ENCODE measurements at places on chromosomes 4 and X.

DNA sequence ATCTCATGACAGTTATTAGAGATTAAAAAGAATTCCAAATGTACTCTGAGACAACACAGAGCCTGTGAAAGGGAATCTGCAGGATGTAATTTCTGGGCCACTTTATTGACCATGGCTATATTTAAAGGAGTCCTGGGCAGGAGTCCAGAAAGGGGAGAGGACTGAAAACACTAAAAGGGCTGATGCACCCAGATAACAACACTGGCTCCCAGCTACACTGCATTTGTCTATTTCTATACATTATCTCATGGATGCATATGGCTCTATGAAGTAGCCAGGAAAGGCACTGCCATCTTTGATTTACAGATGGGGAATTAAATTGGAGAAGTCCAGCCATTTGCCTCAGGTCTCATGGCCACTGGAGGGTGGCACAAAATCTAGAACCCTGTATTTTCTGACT, 56.0 kb downstream of the MED28 start:
- no peak for DNase-seq

DNA sequence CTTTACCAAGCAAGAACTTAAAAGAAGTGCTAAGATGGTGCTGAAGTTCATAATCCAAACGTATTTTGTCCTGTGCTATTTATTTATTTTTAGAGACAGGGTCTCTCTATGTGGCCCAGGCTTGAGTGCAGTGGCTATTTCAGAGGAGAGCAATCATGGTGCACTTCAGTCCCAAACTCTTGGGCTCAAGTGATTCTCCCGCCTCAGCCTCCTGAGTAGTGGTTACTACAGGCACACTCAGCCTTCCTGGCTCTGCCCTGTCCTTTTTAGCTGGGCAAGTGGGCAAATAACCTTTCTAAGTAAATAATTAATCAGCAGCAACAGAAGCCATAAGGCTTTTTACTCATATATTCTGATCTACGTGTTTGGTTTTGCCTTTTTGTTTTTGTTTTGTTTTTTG, 2.6 kb downstream of the NSD2 start:
- DNase-seq: no peak

- no peak for DNase-seq
Measured at GRCh38 chr4:675036-675882, 917 bp downstream of the MYL5 start.

DNA sequence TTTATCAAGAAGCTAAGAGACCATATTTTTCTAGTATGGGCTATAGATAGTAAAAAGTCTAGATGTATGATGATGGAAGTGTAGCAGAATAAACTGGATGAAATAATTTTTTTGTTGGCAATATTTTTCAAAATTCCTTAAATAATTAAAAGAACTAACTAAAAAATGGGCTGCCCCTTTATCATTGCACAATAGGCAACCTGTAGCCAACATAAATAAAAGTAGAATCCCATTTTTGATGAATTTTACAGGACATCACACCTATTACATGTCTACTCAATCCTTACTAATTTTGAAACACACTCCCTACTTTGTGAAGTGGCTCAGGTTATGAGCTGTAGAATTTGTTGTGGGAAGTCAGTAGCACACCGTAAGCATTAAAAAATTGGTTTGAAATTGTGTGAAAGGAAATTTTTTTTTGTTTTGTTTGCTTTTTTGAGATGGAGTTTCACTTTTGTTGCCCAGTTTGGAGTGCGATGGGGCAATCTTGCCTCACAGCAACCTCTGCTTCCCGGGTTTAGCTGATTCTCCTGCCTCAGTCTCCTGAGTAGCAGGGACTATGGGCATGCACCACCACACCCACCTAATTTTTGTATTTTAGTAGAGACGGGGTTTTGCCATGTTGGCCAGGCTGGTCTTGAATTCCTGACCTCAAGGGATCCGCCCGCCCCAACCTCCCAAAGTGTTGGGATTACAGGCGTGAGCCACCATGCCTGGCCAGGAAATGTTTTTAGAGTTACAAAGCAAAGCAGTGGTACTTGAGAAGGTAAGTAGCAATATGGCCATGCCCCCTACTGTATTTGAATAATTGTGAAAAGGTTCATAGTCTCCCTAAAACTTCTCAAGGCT, 8.9 kb upstream of the RUFY3 start:
- no peak for DNase-seq

DNA sequence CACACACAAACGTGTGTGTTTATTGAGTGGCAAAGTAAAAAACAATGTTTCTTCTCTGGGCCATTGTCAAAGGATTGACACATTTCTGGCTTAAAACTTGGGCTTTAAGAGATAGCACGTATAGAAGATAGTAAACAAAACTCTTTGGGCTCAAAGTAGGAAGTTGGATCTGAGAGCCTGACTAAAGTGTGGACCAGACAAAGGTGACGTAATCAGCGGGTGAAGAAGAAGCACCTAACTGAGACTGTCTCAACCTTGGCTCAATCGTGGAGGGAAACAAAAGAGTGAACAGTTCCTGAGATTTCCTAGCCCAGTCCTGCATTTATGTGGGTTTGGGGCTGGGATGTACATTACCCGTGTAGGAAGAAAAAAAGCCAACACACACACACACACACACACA, 13.7 kb downstream of the PFKFB1 start:
- DNase-seq: no peak

DNA sequence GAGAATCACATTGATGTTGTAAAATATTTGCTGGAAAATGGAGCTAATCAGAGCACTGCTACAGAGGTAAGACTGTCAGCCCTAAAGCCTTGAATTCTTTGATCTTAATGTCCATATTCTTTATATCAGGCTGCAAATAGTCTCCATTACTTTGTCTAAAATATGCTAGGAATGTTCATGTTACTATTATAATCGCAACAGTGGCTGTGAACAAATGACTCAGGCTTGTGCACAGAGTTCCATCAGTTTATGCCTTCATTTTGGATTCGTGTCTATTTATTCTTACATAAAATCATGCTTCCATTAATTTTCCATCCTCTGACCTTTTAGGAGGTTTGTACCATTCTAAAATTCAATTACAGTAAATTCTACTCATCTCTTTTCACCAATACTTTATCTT, 182.7 kb downstream of the ANK2 start:
- no peak for DNase-seq

- DNase-seq: no peak
Measured at GRCh38 chr4:163467082-163467770, 6.3 kb downstream of the TKTL2 start.

DNA sequence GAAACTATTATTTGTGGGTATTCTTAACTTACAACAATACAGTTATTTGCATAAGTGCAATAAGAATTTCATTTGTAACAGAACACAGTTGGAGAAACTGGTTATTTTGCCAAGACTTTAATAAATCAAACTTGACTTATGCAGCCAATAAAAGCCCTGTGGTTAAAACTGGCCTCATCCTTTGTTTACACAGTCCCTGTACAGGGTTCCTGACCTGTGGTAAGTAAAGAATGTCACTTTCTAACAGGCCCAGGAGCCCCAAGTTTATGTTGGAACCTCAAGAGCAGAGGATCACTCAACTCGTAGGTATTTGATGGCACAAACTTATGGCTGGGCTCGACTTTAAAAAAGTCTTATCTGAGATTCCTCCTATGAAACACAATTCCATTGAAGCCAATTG, 88.6 kb upstream of the PTCHD1 start:
- no peak for DNase-seq

DNA sequence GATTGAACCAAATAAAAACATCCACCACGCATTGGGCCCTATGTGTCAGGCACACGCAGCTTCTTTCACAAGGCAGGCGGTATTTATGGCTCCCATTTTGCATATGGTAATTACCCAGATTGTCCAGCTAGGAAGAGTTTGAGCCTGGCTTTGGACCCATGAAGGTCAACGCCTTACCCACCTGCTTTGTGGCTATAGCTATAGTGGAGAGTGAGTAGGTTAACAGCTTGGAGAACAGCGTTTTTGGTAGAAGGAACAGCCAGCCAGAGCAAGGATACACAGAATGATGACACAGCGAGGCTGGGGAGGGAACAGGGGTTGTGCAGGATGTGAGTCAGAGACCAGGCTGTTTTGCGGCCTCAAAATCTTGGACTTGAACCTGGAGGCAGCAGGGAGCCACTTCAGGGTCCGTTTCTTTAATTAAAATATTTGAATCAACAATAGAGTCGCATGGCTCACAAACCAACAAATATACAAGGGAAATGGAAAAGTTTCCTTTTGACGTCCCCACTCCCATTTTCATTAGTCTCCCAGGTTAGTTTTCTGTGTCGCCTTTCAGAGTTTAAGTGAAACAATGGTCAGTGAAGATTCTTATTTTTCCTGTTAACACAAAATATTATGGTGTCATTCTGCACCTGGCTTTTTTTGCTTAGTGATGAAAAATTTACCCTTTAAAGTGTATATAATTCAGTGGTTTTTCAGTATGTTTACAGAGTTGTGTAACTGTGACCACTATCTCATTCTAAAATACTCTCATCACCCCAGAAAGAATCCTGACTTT, 118.2 kb upstream of the STX18 start:
- peak; percentile 1 for DNase-seq

DNA sequence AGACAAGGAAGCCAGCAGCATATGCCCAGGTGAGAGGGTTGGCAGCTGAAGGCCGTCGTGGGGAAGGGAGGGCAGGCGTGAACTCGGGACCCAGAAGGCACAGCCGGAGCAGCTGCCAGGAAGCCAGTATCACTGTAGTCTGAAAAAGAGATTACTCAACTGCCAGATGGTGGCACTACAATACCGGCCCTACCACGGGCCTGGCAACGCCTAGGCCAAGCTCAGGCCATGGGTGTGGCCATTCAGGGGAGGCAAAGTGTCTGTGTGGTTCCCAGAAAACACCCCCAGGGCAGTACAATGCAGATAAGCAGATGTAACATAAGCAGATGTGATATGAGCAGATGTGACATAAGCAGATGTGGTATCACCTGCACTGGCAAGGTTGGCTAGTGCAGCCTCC, 236.0 kb downstream of the AFAP1 start:
- no peak for DNase-seq

DNA sequence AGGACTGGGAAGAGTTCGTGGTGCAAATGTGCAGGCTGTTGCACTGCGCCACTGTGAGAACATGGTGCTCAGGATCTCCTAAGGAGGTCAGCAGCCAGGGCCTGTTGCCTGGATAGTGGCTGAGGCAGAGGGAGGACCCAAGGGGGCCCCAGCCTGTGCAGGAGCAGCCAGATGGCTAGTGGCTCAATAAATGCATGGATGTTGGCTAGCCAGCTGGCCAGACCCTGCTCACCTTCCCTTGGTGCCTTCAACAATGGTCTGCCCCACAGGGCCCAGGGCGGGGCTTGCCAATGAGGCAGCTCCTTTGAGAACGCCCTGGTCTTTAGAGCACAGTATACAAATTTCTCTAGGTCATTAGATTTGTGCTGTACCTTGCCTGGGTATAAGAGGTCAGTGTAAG, 67.4 kb downstream of the TNIP2 start:
- no peak for DNase-seq

- DNase-seq: no peak
Measured at GRCh38 chrX:119667111-119667878, 25.7 kb downstream of the SEPTIN6 start.

DNA sequence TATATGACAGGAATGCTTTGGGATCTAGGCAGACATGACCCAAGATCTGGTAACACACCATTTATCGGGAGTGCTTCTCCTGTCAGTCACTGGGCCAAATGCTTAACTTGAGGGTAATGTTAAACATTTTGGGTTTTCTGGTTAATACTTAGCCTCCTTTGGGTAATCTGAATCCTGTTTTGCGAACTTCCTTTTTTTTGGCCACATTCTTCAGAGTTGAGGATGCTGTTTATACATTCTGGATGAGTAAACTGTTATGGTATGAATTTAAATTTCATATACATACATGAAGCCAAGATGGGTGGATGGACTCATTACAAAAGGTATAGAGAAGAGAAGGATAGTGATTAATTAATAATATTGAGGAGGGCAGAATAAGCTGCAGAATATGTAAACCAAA, 36.1 kb downstream of the MID1IP1 start:
- DNase-seq: no peak

DNA sequence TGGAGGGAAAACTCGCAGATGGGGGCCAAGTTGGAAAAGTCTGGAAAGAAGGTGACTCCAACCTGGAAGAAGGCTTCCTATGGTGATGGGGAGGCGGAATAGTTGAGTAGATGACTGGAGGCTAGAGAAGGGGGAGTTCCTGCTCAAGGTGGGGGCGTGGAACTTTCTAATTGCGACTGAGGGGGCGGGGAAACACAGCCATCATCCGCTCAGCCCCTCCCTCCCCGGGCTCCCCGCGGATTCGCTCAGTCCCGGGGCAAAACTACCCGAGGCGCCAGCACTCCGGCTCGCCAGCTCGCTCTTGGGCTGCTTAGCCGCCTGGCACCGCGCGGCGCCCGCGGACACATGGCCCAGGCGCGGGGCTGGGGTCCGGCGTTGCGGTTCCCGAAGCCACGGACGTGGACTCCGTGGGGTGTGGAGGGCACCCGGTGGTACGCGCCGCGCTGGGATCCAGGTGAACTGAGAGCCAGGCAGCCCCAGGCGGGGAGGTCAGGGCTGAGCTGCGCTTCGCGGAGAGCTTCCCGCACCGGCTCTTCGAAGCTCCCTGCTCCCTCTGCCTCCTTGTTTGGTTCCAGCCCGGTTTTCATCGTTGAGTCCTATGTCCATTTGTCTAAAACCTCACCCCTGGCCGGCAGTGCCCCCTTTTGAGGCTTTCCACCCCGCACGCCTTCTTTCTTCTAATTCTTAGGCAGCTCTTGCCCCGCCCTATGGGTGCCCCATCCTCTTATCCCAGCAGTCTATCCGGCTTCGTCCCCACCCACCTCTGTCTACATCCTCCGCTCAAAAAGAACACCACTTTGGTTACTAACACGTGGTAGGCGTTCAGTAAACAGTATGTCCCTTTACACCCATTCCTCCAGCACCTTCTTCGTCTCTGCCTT, 38.9 kb downstream of the STARD8 start:
- no peak for DNase-seq

DNA sequence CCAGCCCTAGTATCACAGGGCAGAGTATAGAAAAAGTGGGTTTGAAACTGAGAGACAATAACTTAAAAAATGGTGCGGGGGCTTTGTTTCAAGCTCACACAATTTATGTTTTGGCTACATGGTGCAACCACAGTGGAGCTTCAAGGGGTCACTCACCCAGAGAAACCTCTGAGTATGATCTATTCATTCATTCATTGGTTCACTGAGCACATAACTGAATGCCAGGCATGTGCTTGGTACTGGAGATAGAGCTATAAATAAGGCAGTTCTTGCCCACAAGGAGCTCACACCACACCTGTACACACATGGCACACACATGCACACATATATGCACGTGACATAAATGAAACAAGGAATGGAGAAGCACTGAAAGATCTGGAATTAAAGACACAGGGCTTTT, 171.4 kb downstream of the NHS start:
- DNase-seq: no peak

GRCh38 chr4:99008051-99008450, 12.5 kb downstream of the METAP1 start:
- DNase-seq: no peak

DNA sequence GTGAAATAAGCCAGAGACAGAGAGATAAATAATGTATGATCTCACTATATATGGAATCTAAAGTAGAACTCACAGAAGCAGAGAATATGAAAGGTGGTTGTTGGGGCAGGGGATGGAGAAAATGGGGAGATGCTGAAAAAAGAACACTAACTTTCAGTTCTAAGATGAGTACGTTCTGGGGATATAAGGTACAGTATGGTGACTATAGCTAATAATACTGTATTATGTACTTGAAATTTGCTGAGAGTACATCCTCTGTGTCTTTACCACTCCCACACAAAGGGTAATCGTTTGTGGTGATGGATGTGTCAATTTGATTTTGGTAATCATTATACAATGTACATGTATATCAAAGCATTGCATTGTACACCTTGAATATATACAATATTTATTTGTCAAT, 6.6 kb downstream of the FBXL5 start:
- DNase-seq: no peak

All from SIG-M5 (cell line).